ENCODE measurements at places on chromosomes 5 and 9.

DNA sequence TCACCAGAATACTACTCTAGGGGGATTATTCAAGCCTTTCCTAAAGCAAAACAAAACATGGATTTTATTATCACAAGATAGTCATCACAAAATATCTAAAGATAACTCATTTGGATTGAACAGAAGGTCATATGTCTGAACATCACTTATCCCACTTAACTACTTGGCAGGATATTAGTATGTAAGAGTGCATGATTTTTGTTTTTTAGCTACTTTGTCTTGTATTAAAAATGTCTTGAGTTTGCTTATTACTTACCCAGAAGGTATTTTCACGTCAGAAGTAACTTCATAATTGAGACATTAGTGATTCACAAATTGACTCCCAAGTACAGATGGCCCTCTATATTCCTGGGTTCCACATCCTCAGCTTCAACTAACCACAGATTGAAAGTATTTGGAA lies 113.8 kb downstream of the TLE4 start:
- H3K36me3 ChIP-seq: no peaks in the 10 kb centered on the region
- H3K4me1 ChIP-seq: peaks cover 8% of the 10 kb centered on the region
- no peak overlapping the region for H3K27ac ChIP-seq
- DNase-seq: no peak
- peaks cover 2% of the 10 kb centered on the region for H3K27me3 ChIP-seq
- H3K4me3 ChIP-seq: no peak overlapping the region

GRCh38 chr5:153818626-153819025 lies 220.1 kb downstream of the FAM114A2 start:
- no peak overlapping the region for H3K27ac ChIP-seq
- H3K36me3 ChIP-seq: no peaks in the 10 kb centered on the region
- no peaks in the 10 kb centered on the region for H3K4me1 ChIP-seq
- no peaks in the 10 kb centered on the region for H3K27me3 ChIP-seq
- H3K4me3 ChIP-seq: no peak overlapping the region

DNA sequence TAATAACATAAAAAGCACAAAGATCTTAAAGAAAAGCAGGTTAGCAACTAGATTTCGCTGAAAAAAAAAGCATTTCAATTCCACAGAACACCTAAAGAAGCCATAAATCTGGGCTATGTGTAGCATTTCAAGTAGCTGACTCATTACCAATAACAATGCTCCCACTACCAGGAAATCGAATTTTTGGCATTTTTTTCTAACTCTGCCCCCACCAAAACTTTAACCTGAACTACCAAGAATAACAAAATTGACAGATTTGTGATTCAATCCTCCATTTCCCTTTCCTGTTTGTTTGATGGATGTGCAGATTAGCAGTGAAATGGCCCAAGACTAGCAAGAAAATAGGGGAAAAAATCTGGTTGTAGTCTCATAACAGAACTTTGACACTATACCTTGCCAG lies 180.2 kb downstream of the RASEF start:
- H3K4me1 ChIP-seq: no peaks in the 10 kb centered on the region
- no peak overlapping the region for H3K4me3 ChIP-seq
- DNase-seq: no peak
- H3K36me3 ChIP-seq: peaks cover 5% of the 10 kb centered on the region
- no peak overlapping the region for H3K27ac ChIP-seq

DNA sequence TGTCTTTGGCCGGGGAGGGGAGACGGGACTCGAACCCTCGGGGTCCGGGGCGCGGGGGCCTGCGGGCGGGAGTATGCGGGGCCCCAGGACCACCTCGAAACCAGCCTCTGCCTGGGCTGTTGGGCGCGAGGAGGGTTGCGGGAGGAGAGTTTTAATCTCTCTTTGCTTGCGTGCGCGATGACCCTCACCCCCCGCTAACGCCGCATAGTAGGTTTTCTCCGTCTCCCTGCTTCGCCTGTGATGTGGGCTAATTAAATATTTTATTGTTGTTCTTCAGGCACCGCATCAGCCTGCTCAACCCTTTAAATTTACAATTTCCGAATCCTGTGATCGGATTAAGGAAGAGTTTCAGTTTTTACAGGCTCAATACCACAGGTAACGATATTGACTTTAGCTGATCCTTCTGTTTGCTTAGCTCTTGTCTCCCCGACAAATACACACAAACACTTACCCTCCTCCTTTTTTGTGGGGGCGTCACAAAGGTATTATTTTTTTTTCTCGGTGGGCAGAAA lies 1.7 kb downstream of the TLE4 start:
- H3K4me1 ChIP-seq: peaks cover 27% of the 10 kb centered on the region
- H3K27me3 ChIP-seq: peaks cover 7% of the 10 kb centered on the region
- peak overlapping the region; percentile 96 for H3K4me3 ChIP-seq
- DNase-seq: peak; percentile 51
- H3K27ac ChIP-seq: peak overlapping the region; percentile 83

- peak overlapping the region; percentile 68 for H3K4me3 ChIP-seq
- peaks cover 4% of the 10 kb centered on the region for H3K27me3 ChIP-seq
- peaks cover 9% of the 10 kb centered on the region for H3K4me1 ChIP-seq
- H3K27ac ChIP-seq: peak overlapping the region; percentile 75
- no peaks in the 10 kb centered on the region for H3K36me3 ChIP-seq
Observed at GRCh38 chr9:113673726-113674125, 202.4 kb upstream of the ZNF618 start.

DNA sequence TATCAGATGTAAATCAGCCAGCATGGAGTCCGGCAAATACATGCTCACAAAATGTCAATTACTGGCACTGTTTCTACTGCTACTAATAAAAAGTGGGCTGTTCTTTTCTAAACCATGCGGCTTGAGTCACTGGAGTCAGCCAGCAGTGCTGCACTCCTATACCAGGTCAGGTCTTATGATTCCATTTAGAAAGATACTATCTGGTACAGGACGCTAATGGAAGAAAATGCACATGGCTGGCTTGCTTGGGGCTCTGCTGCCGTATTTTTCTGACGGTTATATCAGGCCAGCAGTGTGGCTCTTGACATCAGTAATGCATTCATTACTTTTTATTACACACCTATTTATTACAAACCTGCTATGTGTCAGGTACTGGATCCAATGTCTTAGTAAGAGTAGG lies 74.3 kb downstream of the NDFIP1 start:
- H3K4me3 ChIP-seq: no peak overlapping the region
- H3K4me1 ChIP-seq: no peaks in the 10 kb centered on the region
- DNase-seq: no peak
- no peaks in the 10 kb centered on the region for H3K27me3 ChIP-seq
- H3K36me3 ChIP-seq: no peaks in the 10 kb centered on the region

- H3K27ac ChIP-seq: peak overlapping the region; percentile 88
- peaks cover 34% of the 10 kb centered on the region for H3K4me1 ChIP-seq
- DNase-seq: no peak
Observed at GRCh38 chr9:127971357-127972235, 9.2 kb downstream of the EEIG1 start.

- DNase-seq: no peak
- H3K4me3 ChIP-seq: no peak overlapping the region
- peaks cover 2% of the 10 kb centered on the region for H3K27me3 ChIP-seq
- H3K27ac ChIP-seq: no peak overlapping the region
- H3K4me1 ChIP-seq: peaks cover 19% of the 10 kb centered on the region
Observed at GRCh38 chr9:20322212-20322611, 300.1 kb downstream of the MLLT3 start.

GRCh38 chr5:95956021-95956899 lies 5.4 kb downstream of the ELL2 start:
- H3K27me3 ChIP-seq: peaks cover 12% of the 10 kb centered on the region
- peaks cover 6% of the 10 kb centered on the region for H3K36me3 ChIP-seq
- peak overlapping the region; percentile 72 for H3K4me3 ChIP-seq
- H3K27ac ChIP-seq: peak overlapping the region; percentile 6
- H3K4me1 ChIP-seq: peaks cover 31% of the 10 kb centered on the region
